GM23338 (cell line): ENCODE measurements at places on chromosomes 13 and 19. TPM values are rescaled to one million over a fixed set of nuclear protein-coding genes. Genes with fewer than 3 reads are reported as not detected.
A peak's percentile ranks its signal among the peaks of the same experiment; 100 is the strongest.

The IZUMO4 gene
- 2.2 and 2.6 TPM in 2 replicates for total RNA-seq

The SULT2A1 gene
- total RNA-seq, result not detected in 2 replicates

The NOVA2 gene
- 13.7 and 14.9 TPM in 2 replicates for total RNA-seq

- peak; percentile 85 for DNase-seq
Measured at GRCh38 chr19:5338656-5339197, 1.9 kb downstream of the PTPRS start.

The SKA3 gene
- total RNA-seq, result 65.9 and 70.2 TPM in 2 replicates

DNA sequence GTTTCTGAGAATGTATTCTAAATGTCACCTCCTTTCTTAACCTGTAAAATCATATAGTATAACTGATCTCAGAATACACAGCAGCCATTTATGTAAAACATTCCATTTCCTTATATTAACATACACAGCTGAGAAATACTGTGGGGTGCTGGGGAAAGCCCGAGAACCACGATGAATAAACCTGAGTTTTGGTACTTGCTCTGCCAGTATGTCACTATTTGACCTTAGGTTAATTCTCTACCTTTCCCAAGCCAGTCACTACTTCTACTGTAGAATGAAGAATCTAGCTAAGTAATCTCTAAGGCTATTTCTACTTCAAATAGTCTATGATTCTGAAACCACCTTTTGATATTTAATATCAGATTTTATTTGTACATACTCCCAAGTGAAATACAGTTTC is 173.7 kb downstream of the TBC1D4 start:
- no peak for DNase-seq

DNA sequence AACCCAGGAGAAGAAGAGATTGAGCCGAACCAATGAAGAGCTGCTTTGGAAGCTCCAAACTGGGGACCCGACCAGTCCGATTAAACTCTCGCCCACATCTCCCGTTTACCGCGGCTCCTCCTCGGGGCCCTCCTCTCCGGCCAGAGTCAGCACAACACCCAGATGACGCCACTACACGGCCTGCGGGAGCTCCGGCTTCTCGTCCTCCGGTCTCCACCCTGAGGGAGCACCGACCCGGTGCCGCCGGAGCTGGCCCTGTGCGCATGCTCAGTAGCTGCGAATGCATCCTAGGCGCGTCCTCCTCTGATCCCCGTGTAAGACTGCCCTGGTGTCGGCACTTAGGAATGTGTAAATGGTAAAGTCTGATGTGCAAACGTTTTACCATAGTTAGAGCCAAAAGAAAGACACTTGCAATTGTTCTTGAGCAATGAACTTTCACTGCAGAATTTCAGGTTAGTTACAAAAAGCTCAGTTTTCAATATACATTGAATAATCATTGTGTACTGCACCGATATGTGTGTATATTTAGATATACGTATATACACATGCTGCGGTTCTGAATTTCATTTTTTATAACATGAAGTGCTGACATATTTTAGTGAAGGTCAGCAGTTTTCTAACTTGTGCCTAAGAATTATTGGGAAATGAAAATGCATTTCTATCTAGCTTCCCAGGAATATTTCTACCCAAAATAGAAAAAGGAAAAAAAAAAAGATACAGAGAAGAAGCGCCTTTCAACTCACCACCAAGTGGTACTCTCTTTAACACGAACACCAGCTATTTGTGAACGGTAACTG is 92.2 kb downstream of the SLC7A1 start:
- DNase-seq, result peak; percentile 71

GRCh38 chr13:46621792-46622629 is 69.0 kb downstream of the LRCH1 start:
- DNase-seq, result no peak

DNA sequence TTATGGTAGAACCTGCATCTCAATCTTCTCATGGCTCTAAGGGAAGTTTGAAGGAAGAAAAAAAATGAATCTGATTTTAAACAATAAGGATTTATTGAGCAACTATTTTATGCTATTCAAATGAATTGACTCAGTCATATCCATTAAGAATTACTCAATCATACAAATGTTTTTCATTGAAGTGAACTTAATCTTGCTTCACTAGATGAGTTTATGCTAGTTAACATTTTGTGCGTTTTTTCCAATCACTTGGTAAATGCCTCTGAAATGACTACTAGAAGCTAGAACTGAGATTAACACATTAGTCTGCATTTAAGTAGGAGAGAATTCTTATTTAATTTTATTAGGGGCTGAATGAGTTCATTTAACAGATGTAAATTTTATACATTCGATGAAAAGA is 25.2 kb downstream of the RXFP2 start:
- no peak for DNase-seq

- no peak for DNase-seq
Measured at GRCh38 chr13:26442541-26442940, 114.9 kb upstream of the WASF3 start.

The ERICH6B gene
- not detected in 2 replicates for total RNA-seq

- no peak for DNase-seq
Measured at GRCh38 chr13:67554746-67555452, 324.8 kb upstream of the PCDH9 start.

- DNase-seq, result peak; percentile 84
Measured at GRCh38 chr19:6739390-6739882, at the start of gene TRIP10. TRIP10 (plus strand) TSS chr19:6739680; CDS start chr19:6739762, 82 bp downstream.
